EH (cell line): ENCODE measurements at places on chromosomes 6 and 20.

DNA sequence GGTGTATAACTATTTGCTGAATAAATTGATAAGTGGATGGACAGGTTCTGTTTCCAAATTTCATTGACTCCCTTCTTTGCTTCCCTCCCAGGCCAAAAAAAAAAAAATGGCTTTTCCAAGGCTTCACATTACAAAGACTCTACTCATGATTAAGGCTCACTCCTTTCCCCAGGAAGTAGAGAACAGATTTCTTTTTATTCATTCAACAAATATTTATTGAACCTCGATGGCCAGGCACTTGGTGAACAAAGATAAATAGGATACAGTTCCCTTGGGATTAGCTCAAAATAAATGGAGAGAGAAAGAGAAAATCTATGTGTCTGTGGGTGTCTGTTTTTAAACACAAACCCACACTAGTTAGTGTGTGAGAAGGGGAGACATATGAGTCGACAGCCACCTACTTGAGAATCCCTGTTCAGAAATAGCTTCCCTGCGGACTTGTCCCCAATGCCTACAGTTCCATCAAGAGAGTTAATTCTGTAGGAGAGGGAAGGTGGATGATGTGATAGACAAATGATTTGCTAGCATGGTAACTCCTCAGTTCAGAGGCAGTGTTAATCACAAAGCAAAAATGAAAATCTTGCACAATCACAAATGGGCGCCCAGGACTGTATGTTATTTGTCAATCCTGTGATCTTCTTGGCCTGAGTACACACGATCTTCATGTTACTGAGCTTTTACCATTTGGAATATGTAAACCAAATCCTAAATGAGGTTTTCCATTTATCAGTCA is 20.3 kb downstream of the TRAF3IP2 start:
- peak; percentile 56 for DNase-seq

GRCh38 chr6:16130932-16131387 is 2.1 kb downstream of the MYLIP start:
- DNase-seq, result peak; percentile 85

GRCh38 chr6:139977887-139978332 is 603.5 kb upstream of the CITED2 start:
- DNase-seq, result peak; percentile 80

GRCh38 chr6:25173951-25174474 is 105.2 kb upstream of the CARMIL1 start:
- peak; percentile 98 for DNase-seq

DNA sequence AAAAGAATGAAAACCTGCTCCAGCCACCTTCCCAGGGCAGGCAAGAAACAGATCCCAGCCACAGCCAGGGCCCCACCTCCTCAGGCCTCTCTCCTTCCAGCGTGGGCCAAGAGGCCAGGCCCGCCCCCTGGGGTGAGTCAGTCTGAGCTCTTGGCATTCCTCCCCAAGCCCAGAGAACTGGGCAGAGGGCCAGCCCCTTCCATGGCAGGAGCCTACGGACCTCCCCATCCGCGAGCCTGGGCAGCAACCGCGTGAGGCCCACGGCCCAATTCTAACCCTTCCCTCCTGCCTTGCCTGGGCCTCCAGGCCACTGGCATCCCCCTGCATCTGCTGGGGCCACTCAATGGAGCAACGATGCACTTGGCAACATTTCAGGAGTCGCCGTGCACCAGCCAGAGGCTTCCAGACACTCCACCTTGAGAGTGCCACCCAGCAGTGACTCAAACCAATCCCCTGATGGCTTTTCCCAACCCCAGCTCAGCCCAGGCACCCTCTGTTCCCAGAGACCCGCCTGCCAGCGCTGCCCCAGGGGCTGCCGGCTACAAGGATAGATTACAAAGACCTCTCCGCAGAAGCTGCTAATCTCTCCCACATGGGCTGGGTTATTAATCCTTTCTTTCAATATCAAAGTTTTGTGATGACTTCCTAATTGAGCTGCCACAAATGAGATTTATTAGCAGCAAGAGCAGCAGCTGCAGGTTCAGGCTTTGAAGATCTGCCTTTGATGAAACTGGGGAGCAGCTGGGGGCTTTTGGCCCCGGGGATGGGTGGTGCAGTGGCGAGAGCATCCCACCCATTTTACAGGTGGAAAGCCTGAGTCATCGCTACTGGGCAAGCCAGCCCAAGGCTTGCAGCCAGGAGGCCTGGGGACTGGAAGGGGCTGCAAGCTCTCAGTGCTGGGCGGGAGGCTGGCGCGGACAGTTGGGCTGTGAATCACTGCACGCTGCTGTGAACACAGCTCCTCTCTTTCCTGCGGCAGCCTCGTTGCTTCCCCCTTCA is 85.7 kb downstream of the NFATC2 start:
- peak; percentile 97 for DNase-seq

- DNase-seq, result no peak
Measured at GRCh38 chr6:19864285-19864684, 27.1 kb downstream of the ID4 start.

GRCh38 chr6:20095436-20095835 is 116.8 kb downstream of the MBOAT1 start:
- DNase-seq, result no peak

GRCh38 chr6:149766156-149766769 is 16.7 kb downstream of the PCMT1 start:
- DNase-seq, result peak; percentile 70

- DNase-seq, result peak; percentile 82
Measured at GRCh38 chr20:2131366-2131765, 29.7 kb downstream of the STK35 start.

GRCh38 chr6:169365567-169366257 is 112.1 kb upstream of the THBS2 start:
- no peak for DNase-seq

DNA sequence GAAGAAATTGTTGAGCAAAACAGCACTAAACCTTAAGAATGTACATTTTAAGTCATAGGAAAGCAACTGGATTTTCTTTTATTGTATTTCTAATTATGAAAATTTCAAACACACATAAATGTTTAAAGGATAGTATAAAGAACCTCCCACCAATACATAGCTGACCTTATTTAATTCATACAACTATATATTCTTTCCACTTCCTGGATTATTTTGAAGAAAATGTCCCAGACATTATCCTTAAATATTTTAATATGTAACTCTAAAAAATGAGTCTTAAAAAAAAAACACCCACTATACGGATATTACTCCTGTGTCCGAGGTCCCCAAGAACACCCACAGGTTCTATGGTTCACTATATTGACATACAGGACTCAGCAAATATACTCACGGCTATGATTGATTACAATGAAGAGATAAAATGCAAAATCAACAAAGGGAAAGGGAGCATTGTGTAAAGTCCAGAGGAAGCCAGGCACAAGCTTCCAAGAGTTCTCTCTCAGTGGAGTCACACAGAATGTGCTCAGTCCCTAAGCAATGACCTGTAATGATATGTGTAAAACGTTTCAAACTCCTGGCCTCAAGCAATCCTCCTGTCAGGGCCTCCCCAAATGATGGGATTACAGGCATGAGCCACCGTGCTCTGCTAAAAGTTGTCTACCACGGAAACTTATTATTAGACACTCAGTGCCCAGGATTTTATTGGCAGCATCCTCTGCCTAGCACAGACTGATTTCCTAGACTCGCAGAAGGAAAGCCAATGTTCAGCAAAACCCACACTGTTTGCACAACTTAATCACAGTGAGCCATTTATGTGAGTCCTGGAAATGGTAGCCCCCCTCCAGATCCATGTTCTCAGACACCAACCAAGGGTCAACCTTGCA is 23.2 kb downstream of the GLYATL3 start:
- DNase-seq, result no peak

GRCh38 chr6:46453741-46454316 is 37.4 kb downstream of the RCAN2 start:
- DNase-seq, result peak; percentile 54

DNA sequence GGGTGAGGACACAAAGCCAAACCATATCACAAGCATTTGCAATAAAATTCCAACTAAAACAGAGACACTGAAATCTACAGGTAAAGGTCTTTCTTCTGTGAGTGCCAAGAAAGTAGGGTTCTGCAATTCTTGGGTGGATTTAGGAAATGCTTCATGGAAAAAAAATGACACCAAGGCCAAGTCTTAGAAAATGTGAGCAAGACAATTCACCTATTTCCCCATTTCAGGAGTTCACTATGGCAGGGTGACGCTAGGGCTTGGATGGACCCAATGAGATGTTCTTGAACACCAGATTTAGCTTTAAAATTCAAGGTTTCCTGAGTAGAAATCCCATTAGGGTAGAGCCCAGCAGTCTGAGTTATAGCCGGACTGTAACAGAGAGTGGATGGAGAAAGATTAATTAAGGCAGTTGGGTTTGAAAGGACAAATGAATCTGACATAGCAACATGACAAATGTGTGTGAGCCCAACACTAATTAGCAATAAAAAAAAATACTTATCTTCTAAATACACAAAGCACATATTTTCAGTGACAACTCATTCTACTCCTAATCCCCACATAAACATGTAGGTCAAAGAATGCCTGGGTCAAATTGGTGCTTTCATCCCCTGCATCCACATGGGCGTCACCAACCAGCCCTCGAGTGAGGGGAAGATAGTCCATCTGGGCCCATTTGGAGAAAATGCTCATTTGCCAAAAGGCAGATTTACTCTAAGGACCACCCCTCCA is 180.4 kb upstream of the JARID2 start:
- DNase-seq, result peak; percentile 74

GRCh38 chr6:46411456-46412197 is 79.6 kb downstream of the RCAN2 start:
- DNase-seq, result no peak

- DNase-seq, result no peak
Measured at GRCh38 chr6:139529420-139529819, 155.0 kb upstream of the CITED2 start.

- no peak for DNase-seq
Measured at GRCh38 chr6:6395581-6396197, 75.2 kb upstream of the F13A1 start.

- DNase-seq, result no peak
Measured at GRCh38 chr6:82914511-82914910, 151.1 kb downstream of the UBE3D start.

DNA sequence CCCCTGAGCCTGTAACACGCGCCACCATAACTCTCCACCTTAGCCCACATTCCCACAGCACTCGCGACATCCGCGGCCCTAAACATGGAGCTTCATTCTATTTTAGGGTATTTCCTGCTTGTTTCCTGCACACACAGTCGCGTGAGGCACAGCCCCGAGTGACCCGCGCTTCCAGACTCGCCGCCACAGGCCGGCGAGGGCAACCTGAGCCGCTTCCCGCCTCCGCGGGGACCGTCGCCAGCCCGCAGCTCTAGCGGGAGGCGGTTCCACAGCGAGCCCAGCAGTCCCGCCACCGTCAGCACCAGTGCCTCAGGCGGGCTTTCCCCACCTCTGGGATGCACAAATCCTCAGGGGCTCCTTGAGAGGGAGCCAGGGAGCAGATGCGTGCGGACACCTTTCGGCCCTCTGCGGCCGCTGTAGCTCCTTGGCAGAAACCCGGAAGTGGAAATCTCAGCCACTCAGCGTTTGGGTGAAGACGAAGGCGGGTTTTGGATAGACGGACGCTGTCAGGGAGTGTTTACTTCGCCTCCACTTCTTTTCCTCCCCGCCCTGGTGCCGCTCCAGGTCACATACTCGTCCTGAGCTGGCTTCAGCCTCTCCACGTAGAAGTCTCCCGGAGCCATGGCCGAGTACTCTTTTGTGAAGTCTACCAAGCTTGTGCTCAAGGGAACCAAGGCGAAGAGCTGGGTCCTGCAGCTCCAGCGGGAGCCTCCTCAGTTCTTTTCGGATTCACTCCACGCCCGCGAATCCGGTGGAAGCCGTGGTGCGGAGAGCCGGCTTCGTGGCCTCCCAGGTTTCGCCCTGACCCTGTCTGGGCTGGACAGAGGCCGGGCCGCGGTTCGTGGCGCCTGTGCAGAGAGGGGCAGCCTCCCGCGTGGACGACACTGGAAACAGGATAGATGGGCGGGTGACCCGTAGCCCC is 2177.4 kb upstream of the DEFB115 start:
- no peak for DNase-seq

- no peak for DNase-seq
Measured at GRCh38 chr20:58989196-58989595, 8.1 kb downstream of the NELFCD start.

- no peak for DNase-seq
Measured at GRCh38 chr6:131685266-131685780, 15.9 kb downstream of the OR2A4 start.

GRCh38 chr6:43825187-43826115 is 55.4 kb downstream of the VEGFA start:
- DNase-seq, result no peak

- DNase-seq, result no peak
Measured at GRCh38 chr6:73893696-73894095, 197.7 kb downstream of the CD109 start.

GRCh38 chr6:37137201-37138090 is 32.5 kb upstream of the PIM1 start:
- DNase-seq, result peak; percentile 100

GRCh38 chr6:40510442-40510841 is 76.7 kb downstream of the LRFN2 start:
- DNase-seq, result no peak

GRCh38 chr6:152587473-152587872 is 49.7 kb downstream of the SYNE1 start:
- DNase-seq, result no peak

DNA sequence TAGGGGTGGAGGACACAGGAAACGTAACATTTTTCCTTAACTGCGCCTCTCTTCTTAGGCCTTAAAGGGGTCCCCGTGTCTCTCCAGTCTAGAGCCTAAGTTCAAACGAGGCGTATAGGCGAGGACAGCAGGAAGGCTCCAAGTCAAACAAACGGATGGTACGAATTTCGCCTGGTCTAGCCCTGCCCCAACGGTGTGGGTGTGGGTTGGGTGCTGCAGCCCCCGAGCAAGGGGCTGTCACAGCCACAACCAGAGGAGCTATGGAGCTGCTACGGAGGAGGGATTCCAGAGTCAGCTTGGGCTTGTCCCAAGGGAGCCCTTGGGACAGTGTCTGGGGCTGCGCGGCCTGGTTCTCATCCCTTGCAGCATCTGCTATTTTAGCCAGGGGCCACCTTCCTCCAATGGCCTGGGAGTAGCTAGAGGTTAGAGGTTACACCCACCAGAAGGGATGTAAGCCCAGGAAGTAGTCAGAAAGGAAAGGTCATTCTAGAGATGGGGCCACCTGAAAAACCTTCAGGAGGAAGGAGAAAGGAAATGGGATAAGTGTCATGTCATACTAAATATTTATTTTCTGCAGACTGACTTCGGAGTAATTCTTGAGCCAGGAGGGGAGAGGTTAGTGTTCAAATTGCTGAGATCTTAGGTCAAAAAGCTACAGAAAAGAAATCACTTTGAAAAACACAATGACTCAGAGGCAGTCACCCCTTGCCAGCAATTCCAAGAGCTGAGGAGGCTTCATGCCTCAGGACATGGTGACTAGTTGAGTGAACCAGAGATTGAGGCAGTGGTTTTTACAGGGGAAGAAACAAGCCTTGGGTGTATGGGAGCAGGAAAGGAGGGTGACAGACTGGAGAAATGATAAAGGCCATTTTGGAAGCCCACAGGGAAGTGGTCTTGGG is 21.7 kb downstream of the VPS52 start:
- peak; percentile 96 for DNase-seq

- no peak for DNase-seq
Measured at GRCh38 chr20:21867811-21868210, 162.3 kb downstream of the PAX1 start.

DNA sequence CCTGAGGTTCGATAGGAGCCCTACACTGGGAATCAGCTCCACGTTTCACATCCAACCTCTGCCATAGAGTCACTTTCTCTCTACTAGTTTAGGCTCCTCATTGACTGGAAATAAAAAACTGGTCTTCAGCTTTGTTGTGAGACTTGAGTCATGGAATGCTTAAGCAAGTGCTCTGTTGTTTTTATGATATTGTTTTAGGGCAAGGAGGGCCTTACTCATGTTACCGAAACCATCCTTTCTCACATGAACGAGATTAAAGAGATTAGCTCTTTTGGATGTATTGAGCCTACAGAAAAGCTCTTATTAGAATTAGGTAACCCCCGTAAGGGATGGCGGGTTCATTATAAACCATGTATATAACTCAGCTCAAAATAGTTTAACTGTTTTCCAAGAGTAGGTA is 6.9 kb upstream of the MOCS1 start:
- DNase-seq, result peak; percentile 46
